ENCODE measurements at places on chromosomes 3 and 15.

GRCh38 chr3:110752307-110752706 lies 319.3 kb upstream of the NECTIN3 start:
- no peak for DNase-seq

- no peak for DNase-seq
These were observed 3.3 kb downstream of the ADAM10 start for GRCh38 chr15:58746174-58746573.

DNA sequence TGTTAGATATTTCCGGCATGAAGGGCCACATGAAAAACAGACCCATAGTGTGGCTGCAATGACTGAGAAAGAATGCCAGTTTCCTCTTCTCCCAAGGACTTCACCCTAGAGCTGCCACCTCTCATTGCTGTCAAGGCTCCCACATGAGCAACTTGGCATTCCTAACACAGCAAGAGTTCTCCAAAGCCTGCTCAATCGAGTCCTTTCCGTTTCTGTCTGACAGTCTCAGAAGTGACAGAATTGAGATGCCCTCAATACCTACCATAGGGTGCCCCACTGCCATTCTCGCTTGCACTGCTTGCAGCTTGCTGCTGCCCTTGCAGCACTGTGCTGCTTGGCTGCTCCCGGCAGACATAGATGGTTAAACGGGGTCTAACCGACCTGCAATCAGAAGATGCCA lies 44.3 kb downstream of the UBP1 start:
- no peak for DNase-seq

DNA sequence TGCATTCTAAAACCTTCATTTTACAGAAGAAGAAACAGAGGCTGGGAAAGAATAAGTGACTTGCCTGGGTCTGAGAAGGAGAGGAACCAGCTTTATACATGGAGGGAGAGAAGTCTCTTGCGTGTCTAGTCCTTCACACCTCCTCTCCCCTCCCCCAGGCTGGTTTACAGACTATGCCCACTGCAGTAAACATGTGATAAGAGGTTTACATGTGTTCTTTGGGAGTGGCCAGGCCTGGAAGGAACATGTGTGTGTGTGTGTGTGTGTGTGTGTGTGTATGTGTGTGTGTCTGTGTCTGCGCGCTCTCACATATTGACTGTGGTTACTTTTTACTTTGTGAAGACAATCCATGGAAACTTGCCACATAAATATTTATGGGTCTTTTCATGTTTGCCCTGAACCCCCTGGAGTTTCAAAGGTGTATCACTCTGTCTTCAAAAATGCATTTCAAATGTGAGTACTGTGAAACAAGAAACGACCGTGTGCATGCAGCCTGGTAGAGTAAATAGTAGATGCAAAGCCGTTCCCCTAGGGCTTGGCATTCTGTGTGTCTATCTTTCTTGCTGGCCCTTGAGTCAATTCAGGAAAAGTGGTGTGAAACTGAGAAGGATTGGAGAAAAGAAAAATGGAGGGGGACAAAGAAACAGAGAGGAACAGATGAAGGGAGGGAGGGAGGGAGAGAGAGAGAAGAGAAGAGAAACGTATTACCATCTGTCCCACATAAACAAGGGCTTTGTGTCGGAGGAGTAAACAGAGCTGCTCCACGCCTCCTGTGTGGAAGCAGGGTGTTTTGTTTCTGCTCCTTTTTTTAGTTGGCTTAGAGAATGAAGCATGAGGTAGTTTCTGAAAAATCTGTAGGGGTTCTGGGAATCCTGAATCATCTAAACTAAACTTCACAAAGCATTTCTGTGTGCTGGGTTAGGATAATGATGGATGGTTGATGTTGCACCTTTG lies 51.7 kb downstream of the CLDN11 start:
- no peak for DNase-seq

- no peak for DNase-seq
These were observed 23.1 kb downstream of the NEDD4 start for GRCh38 chr15:55970286-55970685.

- no peak for DNase-seq
These were observed 51.6 kb upstream of the THUMPD3 start for GRCh38 chr3:9311228-9311627.

- no peak for DNase-seq
These were observed 473 bp downstream of the FHIT start for GRCh38 chr3:61250784-61251173.

GRCh38 chr3:144128108-144128892 lies 156.7 kb downstream of the DIPK2A start:
- no peak for DNase-seq

- no peak for DNase-seq
These were observed 77.8 kb downstream of the RAB11A start for GRCh38 chr15:65947041-65947440.

GRCh38 chr3:66450390-66451022 lies 50.3 kb downstream of the LRIG1 start:
- DNase-seq: no peak

- no peak for DNase-seq
These were observed 45.2 kb downstream of the CCNB2 start for GRCh38 chr15:59150185-59150584.

- DNase-seq: no peak
These were observed 30.2 kb upstream of the SLCO2A1 start for GRCh38 chr3:134059671-134060560.

DNA sequence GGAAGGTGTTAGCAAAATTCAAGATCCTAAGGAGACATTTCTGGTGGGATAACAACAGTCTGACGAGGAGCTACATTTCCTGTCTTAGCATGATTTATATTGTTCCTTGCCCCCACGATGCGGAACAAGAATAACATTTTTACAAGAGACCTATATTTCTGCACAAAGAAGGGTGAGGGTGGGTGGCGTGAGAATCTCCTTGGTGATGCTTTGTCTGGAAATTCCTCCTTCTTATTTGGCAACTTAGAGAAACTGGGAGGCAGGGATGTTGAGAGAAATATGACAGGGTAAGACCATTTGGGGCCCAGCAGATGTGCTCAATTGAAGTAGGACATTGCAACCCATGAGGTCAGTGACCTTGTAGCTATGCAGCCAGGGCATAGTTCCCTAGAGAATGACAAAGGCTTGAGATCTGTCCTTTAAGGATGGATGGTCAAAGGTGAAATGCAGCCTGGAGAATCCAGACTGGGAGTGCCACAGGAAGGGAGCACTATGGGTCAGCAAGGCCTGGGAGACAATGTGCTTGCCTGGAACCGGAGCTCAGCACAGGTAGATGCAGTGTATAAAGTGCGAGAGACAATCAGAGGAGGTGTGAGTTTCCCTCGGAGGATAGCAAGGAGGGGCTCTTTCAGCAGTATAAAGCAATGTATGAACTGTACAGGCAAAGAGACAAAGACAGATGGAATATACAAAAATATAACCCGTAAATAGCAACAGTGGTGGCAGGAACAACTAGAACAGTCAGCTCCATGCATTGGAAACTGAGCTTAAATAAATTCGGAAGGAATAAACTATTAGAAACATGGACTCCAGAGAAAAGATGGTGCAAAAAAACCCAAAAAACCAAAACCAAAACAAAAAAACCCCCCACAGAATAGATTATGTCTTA lies 317.6 kb upstream of the TBL1XR1 start:
- no peak for DNase-seq

GRCh38 chr3:93969443-93969842 lies 4.3 kb downstream of the PROS1 start:
- no peak for DNase-seq

- no peak for DNase-seq
These were observed 51.7 kb downstream of the PHLDB2 start for GRCh38 chr3:111910806-111911205.

GRCh38 chr3:132772252-132772651 lies 50.0 kb upstream of the NPHP3 start:
- DNase-seq: no peak

- DNase-seq: no peak
These were observed 1438.2 kb downstream of the ZPLD1 start for GRCh38 chr3:103873021-103873420.

DNA sequence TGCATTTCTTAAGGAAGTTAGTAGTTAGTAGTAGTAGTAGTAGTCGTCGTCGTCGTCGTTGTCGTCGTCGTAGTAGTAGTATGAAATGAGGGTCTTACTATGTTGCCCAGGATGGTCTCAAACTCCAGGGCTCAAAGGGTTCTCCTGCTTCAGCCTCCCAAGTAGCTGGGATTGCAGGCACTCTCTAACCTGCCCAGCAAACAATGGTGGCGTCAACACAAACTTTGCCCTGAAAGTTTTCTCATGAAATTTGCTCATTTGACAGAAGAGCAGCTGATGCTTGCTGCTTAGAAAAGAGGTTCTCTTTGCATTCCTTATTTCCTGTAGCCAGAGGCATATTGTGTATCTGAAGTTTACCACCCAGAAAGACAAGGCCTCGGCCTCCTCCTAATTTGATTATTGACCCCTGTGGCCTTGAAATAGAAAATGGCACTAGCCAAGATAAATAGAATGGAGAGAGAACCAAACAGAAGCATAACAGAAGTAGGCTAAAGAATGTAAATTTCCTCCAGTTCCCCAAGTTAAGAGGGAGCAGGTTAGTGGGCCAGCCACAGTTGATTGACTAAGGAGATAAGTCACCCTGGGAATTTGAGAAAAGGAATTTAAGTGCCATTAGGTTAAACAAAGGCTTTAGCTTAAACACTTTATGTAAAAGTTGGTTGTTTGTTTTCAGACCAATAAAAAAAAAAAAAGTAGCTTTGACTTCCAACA lies 166.2 kb upstream of the ROBO2 start:
- DNase-seq: no peak

DNA sequence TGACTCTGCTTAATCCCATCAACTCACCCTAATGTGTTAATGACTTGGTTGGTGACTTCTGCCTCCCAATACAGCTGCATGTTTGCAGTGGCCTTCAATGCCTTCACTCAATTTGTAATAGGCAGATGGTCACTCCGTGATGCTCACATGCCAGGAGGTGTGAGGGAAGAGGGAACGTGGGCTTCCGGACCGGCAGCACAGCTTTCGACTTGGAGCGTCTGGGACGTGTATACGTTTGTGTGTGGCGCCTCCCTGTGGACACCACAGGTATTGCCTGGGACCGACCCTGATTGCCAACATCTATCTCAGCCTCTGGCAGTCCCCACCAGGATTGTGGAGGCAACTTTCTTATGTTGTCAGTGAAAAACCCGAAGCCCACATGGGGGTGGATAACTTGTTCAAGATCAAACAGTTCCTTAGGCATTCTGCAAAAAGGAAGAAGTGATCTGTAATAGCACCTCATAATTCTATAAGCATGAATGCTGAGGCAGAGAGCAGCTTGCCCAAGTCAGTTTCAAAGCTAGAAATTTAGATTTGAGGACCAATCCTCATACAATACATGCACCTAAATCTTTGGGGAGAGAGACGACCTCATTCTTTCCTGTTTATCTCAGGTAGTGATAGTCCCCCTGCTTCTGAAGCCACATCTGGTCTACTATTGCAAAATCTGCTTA lies 16.9 kb downstream of the MRPL46 start:
- DNase-seq: peak; percentile 54
